Activated naive CD8-positive, alpha-beta T cell treated with anti-CD3 and anti-CD28 coated beads, Interleukin-2, amount 10 ng/mL, durations not matched to agents 7 days and 5 days (primary cell): ENCODE measurements at places on chromosomes 16 and 17. TPM values are rescaled to one million over a fixed set of nuclear protein-coding genes. Genes with fewer than 3 reads are reported as not detected.

CDYL2 gene
- total RNA-seq = 27.8 TPM

GAS2L2 gene
- 0.11 TPM for total RNA-seq

MRPL27 gene
- 51.0 TPM for total RNA-seq

ITGA2B gene
- total RNA-seq = 0.83 TPM

CFAP52 gene
- not detected for total RNA-seq

- DNase-seq = no peak
Measured at GRCh38 chr17:39357488-39357887, 43.9 kb downstream of the FBXL20 start.

DNA sequence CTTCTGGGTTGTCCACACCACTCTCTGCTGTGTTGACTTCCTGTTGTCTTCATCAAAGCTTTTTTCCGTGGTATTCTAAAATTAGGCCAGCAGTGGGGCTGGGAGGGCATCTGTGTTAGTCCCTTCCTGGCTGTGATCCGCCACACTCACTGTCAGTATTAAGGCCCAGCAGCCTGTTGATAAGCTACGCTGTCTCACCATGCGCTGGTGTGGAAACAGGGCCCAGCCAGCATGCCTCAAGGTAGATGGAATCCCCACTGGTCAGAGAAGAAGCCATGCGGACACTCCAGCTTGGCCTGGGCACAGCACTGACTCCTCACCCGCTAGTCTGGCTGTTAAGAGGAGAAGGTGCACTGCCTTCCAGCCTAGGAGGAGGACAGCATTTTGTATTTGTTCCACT lies 11.4 kb downstream of the CDR2L start:
- no peak for DNase-seq

DNA sequence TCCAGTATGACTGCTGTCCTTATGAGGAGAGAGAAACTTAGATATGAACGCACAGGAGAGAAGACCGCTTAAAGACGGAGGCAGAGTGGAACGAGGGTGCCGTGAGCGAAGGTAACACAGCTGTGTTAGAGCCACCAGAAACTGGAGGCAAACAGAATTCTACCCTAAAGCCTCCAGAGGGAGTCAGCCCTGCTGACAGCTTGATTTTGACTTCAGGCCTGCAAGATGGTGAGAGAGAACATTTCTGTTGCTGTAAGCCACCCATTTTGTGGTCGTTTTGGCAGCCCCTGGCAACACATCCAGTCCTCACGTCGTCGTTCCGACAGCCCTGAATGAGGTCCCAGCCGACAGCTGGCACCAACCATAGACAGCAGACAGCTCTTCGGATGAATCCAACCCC lies 2.8 kb upstream of the SPATA2L start:
- DNase-seq = no peak

GRCh38 chr17:70074956-70075355 lies at the start of gene KCNJ16:
TSS of gene KCNJ16 (plus strand) at chr17:70075225. CDS start at chr17:70132088, 56,863 bp downstream.
- no peak for DNase-seq

DNA sequence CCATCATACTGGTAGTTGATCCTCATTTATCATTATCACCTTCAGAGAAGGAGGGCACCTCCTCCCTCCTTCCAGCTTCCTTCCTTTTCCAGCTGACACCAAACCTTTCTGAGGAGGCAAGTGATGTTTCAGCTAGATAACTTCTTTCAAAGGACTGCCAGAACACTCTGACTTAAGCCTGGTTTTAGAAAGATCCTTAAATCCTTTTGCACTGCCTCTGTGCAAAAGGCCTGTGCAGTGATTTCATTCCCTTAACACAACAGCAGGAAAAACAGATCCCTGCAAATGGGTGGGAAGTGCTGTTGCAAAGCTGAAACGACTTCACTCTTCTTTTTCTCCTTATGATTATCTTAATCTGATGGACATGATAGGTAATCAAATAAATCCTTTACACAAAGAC lies 7.1 kb upstream of the KRT23 start:
- no peak for DNase-seq

GRCh38 chr16:11624205-11624604 lies 37.5 kb upstream of the LITAF start:
- DNase-seq = no peak

DNA sequence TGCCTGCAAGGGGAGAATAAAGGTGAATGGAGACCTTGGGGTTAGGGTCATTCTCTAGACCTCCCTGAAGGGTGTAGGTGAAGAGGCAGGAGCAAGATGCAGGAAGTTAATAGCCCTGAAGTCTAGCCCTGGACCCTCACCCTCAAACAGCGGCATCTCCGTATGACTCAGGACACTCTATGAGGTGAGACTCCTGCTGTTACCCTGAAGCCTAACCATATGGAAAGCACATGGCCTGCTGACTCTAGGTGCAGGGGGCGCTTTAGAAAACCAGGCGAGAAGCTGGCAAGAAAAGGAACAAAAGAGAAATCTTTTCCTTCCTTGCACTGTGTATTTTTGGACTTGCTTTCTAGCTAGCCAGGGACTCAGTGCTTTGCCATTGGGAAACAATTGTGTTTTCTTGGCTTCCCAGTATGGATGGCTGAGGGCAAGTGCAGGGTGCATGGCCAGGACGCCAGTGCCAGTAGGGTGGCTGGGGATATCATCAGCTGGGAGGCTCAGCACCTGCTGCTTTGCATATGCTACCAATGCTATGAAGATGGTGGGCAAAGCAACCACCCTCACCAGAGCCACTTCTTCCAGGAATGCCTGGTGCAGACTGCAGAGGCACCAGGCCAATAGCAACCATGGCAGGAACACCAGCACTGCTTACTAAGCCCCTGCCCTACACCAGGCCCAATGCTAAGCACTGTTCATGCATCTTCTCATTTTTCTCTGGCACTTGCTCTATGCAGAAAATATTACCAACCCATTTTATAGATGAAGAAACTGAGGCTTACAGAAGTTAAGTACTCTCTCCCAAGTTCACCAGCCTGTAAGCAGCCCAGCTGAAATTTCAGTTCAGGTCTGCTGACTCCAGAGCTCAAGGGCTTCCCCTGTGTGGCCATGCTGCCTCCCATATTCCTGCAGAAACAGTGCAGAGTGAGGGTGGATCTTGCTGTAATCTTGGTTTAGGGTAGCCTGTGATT lies 425.1 kb downstream of the SLC39A11 start:
- no peak for DNase-seq

DNA sequence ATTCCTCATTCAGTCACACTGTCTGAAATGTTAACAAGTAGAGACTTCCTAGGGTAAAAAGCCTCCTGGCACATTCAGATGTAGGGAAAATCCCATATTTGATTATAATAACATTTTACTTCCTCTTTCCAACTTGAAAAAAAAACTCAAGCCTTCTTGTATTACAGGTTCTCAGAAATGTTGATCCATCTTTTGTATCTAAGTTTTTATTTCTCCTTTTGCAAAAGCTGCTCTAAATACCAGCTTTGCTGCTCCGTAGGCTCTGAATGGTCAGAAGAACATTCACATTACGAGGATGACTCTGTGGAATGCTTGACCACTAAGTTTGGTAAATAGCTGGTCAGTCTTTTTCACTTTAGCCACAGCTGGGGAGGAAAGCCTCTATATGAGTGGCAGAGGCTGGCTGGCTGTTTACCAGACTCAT lies 13.2 kb upstream of the HEATR6 start:
- DNase-seq = no peak

- no peak for DNase-seq
Measured at GRCh38 chr17:81966343-81967243, 5.6 kb upstream of the NOTUM start.

GRCh38 chr17:4276514-4276913 lies 12.7 kb upstream of the ANKFY1 start:
- DNase-seq = no peak

- no peak for DNase-seq
Measured at GRCh38 chr17:79594271-79594670, 16.6 kb downstream of the RBFOX3 start.

DNA sequence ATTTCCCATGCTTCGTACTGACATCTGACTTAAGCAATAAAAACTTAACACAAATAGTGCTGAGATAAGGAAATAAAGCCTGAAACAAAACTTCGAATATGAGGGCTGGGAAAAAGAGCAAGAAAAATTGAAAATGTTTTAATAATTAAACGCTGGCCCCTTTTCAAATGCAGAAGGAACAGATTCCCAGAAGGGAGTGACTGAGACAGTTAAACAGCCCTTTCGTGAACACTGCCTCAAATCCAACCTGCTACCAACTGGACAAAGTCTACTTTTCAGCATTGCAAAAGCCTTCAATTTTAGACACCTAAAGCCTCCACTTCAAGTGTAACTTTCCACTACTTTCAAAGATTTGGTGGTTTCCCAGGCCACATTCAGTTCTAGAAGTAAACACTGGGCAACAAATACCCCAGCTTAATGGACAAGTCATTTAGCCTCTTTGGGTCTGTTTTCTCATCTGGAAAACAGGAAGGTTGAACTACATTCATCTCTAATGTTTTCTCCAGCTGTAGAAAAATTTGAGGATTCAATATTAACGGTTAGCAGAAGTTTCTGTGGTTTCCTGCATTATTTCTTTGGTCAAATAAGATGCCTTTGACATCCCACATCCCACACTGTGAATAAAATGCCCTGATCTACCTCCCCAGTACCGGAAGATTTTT lies 11.8 kb downstream of the RFFL start:
- DNase-seq = no peak

DNA sequence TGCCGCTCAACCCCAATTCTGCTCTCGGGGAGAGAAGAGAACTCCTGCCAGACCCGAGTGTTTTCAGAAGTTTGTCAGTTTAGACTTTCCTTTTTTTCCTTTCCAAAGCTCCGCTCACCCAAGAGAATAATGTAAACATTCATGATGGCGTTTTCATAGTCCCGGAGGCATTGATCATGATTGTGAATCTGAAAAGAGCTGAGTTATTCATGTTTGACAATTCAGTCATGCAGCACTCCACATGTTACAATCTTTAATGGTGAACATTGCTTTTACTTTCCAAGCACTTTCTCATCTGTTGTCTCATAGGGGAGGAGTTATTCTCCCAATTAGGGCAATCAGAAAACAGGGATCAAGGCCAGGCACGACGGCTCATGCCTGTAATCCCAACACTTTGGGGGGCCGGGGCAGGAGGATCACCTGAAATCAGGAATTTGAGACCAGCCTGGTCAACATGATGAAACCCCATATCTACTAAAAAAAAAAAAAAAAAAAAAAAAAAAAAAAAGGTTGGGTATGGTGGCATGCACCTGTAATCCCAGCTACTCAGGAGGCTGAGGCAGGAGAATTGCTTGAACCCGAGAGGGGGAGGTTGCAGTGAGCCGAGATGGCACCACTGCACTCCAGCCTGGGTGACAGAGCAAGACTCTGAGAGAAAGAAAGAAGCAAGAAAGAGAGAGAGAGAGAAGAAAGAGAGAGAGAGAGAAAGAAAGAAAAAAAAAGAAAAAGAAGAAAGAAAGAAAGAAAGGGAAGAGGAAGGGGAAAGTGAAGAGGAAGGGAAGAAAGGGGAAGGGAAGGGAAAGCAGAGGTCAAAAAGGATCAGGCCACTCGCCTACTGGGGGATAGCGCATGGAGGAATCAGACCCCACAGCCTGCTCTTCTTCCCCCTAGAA lies 70.0 kb upstream of the TNRC6C start:
- DNase-seq = peak; percentile 18
